ENCODE measurements at places on chromosomes 1 and 21.

DNA sequence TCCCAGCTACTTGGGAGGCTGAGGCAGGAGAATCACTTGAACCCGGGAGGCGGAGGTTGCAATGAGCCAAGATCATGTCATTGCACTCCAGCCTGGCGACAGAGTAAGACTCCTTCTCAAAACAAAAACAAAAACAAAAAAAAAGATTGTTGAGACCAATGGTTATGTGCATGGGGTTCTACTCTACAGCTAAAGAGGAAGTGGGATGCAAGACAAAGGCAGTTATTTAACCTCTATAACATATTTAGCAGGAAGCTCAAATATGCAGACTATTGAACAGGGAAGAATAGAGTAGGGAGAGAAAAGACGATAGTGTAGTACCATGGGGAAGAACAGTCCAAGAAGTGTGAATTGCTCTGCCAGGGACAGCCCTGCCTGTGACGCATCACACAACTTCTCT lies 227.7 kb downstream of the SMYD3 start:
- no peak for DNase-seq

GRCh38 chr1:29599826-29600225 lies 363.5 kb downstream of the PTPRU start:
- no peak for DNase-seq

DNA sequence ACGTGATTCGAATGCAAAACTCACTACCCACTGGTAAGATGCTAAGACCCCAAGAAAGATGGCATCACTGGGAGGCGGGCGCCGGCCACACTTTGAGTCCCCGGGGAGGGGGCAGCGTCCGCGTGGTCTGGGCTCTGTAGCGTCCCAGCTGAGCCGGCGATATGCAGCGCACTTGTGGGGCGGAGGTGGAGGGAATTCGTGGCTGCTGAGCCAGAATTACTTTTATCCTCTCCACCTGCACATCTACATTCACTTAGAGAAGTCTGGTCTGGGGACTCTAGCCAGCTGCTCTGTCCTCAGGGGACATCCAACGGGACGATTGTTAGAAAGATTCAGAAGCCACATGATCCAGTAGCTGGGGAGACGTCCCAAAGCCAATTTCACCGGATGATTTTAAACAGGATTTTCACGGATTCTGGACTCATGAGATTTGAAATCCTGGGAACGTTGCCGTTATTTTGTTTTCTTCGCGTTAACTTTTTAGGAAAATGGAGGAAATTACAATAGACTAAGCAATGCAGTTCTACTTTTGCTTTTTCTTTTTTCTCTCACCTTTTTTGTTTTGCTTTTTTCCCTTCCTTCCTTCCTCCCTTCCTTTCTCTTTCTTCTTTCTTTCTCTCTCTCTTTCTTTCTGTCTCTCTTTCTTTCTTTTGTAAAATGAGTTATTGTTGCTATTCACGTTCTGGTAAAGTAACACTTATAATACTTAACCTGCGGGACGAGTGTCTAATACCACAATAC lies 1.3 kb downstream of the JAM2 start:
- no peak for DNase-seq

DNA sequence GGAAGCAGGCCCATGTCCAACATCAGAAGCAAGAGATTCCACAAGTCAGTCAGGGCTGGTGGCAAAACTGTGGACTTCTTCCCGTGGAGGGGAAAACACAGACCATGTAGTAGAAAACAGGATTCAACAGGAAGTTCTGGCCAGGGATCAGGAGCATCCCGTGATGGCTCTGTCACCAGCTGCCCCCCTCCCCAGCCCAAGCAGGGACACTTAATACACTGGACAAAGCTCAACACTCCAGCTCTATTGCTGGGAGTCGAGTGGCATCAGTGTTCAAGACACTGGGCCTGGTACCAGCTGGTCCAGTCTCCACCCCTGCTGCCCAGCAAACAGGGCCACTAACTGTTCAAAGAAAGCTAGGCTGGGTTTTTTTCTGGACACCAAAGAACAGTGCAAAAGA lies 3.7 kb downstream of the SLC45A3 start:
- DNase-seq: no peak

DNA sequence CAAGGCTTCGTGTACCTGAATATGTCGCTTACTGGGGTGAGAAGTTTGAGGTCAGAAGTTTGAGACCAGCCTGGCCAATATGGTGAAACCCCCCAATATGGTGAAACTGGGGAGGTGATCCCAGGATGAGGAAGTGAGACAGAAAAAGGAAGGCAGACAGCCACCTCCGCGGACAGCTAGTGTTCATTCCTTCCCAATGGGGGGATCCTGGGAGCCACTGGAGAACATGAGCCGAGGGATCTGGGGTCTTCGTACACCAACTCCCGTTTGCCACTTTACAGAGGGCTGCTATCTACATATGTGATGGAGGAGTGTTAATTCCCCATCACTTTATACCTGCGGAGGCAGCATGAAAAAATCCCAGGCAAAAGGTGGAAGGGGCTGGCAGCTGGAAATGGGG lies 19.6 kb upstream of the IFFO2 start:
- no peak for DNase-seq

- no peak for DNase-seq
These were observed 414.0 kb downstream of the CAMTA1 start for GRCh38 chr1:7199077-7199779.

GRCh38 chr1:88773540-88774150 lies 89.6 kb downstream of the PKN2 start:
- DNase-seq: no peak

GRCh38 chr1:225652729-225653462 lies at the start of gene ENAH:
Gene ENAH (minus strand): TSS chr1:225653123. CDS start chr1:225652690, 433 bp downstream.
- DNase-seq: peak; percentile 73

- no peak for DNase-seq
These were observed 1.4 kb downstream of the SPTA1 start for GRCh38 chr1:158685085-158685484.

GRCh38 chr1:185600641-185601040 lies 133.6 kb upstream of the HMCN1 start:
- DNase-seq: no peak

DNA sequence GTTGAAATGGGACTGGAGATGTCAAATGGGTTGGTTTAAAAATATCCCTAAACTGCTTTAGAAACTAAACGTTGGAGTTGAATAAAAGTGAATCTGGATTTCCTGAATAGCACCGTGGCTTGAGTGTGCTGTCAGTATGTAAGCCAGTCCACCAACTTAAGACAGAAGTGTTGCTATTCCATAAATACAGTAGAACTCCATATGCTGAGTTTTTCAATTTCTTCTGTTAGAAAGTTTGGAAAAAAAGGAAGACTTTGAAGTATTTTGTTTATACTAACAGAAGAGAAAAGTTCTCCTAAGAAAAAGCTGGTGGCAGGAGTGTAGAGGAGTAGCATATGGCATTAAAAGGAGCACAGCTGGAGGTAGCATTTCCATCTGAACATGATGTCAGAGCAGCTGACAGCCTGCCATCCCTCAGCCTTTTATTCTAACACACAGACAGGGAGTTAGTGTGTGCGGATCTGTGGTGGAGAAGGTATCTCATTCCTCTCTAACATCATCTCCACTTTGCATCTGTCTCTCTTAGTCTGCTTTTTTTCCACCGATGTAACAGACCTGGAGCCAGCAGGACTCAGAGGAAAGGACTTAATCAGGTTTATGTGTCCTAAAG lies at the start of gene ZBTB18:
TSS of gene ZBTB18 (plus strand) at position 449 of the 610 bp plus-strand sequence. CDS start at position 598, 149 bp downstream.
- DNase-seq: no peak

DNA sequence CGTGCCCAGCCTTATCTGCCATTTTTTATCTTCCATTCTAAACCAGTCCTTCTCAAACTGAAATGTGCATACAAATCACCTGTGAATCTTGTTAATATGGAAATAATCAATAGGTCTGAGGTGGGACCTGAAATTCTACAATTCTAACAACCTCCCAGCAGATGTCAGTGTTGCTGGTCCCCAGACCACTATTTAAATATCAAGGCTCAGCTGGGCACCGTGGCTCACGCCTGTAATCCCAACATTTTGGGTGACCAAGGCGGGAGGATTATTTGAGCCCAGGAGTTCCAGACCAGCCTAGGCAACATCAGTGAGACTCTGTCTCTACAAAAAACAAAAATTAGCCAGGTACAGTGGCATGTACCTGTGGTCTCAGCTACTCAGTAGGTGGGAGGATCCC lies 4.1 kb downstream of the UQCRHL start:
- no peak for DNase-seq

- no peak for DNase-seq
These were observed 36.0 kb downstream of the GPR88 start for GRCh38 chr1:100573960-100574359.

DNA sequence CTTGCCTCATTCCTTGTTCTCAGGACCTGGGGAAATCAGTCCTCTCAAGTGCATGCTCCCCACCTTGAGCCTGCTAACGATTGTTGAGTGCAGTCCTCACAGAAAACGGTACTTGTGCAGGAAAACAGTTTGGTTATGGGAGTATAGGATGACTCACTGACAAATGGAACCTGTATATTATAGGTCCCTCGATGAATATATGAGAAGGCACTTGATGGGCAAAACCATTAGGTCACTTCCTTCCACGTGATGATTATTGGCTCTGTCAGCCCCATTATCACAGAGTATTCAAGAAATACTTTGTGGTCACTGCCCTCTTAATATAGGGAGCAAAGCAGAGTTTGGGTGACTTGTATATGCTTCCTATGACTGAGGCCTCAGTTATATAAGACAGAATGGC lies 6.2 kb downstream of the CCDC17 start:
- DNase-seq: no peak

- no peak for DNase-seq
These were observed 3.3 kb upstream of the COL8A2 start for GRCh38 chr1:36128126-36128904.

DNA sequence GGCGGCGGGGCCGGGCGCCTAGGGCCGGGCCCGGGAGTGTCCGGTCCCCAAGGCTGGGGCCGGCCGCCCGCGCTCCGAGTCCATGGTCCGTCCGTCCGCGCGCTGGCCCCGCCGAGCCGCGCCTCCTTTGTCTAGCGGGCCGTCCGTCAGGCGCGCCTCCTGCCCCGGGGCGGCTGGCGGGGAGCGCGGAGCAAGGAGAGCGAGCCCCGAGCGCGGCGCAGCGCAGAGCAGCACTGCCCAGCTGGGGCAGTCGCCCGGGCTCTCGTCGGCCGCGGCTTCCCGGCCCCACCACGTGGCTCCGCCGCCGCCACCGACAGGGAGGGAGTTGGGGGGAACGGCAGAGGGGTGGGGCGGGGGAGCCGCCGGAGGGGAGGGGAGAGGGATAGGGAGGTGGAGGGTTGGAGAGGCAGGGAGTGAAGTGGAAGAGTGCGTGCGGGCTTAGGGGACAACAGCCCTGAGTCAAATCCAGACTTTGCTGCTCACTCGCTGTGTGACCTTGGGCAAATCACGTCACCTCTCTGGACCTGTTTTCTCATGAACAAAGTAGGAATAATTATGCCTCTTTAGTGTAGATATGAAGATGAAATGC lies at the start of gene NKAIN1:
TSS of gene NKAIN1 (minus strand) at position 235 of the 589 bp plus-strand sequence. CDS start 340 bp downstream, outside the sequence.
- DNase-seq: no peak

GRCh38 chr21:26752849-26753248 lies 92.4 kb downstream of the ADAMTS1 start:
- DNase-seq: no peak

DNA sequence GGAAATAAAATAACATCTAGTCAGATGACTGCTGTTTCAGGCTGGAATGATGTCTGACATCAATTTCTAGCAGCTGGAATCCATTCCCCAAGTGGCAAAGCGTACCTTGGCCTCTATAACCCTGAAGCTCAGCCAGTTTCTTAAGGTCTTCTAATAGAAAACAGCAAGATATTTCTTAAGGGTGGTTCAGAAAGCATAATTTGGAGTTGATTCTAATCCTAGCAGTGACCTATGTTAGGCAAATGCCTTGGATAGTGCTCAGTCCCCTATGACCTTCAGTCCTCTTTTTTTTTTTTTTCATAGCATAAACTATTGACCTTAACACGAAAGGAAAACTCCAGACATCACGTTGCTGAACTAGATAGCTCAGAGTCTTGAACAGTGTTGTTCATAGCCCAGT lies 56.5 kb downstream of the LAMC2 start:
- DNase-seq: no peak

DNA sequence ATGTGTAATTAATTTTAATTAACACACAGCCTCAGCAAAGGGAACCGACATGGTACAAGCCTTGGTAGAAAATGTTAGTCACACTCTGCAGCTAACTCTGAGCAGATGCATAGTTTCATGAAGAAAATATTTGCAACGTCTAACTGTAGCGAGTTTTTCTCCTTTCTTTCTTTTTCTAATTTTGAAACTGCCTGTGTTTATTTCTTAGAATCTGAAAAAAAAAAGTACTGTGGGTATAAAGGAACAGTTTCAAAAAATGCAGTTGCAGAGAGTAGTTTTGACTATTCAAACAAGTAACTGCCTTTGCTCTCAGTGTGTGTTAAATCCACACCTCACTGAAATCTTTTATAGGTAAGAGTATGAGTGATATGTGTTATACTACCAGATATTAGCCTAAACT lies 149.9 kb upstream of the C1orf105 start:
- DNase-seq: no peak

DNA sequence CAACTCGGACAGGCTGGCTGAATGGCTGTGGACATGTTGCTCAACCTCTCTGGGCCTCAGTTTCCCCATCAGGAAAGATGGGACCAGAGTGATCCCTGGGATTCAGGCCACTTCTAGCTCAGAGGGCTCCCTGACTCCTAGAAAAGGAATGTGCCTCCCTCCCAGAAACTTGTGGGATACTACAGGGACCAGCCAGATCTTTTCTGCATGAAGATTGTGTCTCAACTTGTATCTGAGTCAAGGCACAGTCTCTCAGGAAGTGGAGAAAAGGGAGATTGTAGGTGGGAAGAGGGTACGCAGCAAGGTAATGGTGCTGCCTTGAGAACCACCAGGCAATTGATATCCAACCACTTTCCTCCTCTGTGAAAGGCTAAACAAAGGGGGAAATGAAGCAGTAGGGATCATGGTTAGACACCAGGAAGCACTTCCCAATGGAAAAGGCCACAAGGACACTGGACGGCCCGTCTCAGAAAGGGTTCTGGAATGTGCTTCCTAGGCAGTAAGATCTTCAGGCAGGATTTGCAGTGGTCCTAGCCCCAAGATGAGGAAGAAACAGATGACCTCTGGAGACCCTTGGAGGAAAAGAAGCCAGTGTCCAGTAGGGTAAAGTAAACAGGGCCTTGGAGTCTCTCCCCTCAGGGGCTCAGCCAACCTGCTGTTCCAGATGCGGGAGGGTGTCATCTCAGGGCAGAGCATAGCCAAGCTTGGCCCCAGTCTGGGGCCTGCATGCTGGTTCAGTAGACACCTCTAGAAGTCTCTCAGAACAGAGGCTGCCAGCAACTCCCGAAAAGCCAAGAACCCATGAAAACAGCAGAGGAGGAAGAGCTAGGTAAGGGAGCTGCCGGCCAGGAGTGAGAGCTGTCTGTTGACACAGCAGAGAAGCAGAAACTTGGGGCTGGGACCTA lies 16.8 kb downstream of the IFFO2 start:
- DNase-seq: no peak

- DNase-seq: no peak
These were observed 95.6 kb upstream of the FGGY start for GRCh38 chr1:59201341-59201740.

DNA sequence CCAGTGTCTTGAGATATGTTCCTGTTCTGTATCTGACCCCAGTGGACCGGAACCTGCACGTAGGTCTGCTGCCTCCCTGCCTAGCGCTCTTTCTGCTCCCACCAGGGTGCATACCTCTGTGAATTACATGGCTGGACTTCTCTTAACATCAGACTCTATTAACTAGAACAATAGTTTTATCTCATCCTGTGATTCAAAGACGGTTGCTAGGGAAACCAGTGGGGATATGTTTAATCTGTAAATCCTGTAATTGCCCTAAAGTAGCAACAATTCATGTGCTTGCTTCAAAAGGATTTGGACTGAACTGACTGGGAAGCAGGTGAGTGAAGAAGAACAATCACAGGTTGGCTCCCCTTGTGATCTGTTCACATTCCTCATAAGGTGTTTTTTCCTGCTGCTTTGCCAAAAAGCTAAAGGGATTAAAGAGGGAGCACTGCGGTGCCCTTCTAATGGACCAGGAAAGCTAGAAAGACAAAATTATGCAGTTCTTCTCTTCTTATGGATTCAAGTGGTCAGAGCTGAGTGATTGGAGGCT lies 52.7 kb upstream of the DIRAS3 start:
- DNase-seq: no peak
